ENCODE measurements at places on chromosomes 7 and 10. TPM values are rescaled to one million over a fixed set of nuclear protein-coding genes. Genes with fewer than 3 reads are reported as not detected.

AP4M1 gene
- total RNA-seq, result 16.1 TPM

AKR1C3 gene
- total RNA-seq, result 1,175 TPM

BAMBI gene
- total RNA-seq, result 13.7 TPM

CCDC136 gene
- total RNA-seq, result 3.6 TPM

STK32C gene
- total RNA-seq, result 44.9 TPM

LRGUK gene
- total RNA-seq, result 0.29 TPM

AKR1C4 gene
- 0.32 TPM for total RNA-seq

KCNIP2 gene
- total RNA-seq, result 0.98 TPM

CYP26C1 gene
- not detected for total RNA-seq

LRRD1 gene
- not detected for total RNA-seq

PTF1A gene
- not detected for total RNA-seq

LIPJ gene
- total RNA-seq, result not detected

CALHM3 gene
- total RNA-seq, result 0.31 TPM

GSAP gene
- 3.5 TPM for total RNA-seq

STEAP4 gene
- not detected for total RNA-seq

VGF gene
- 8.9 TPM for total RNA-seq

All from A549 treated with ZK216348 at 1 μM for 4 hours (cell line).